HTR-8/SVneo (cell line): ENCODE measurements at places on chromosomes 1 and 21.

DNA sequence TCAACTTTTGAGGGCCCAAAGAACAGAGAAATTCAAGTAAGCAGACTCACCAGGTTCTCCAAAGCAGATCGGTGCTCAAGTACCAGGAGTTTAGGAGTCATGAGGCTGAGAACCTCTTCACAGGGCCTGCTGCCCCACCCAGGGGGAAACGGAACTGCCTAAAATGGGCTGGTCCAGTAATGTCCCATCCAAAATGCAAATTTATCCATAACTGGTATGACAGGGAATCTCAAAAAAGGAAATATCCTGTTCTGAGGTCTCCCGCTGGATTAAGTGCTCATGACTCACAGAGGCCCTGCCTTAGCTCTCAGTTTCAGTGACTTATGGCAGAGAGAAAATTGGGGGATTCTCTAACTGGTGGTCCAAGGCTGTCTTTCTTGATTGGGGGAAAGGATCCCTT lies 9.3 kb downstream of the SPRR2G start:
- DNase-seq = no peak

DNA sequence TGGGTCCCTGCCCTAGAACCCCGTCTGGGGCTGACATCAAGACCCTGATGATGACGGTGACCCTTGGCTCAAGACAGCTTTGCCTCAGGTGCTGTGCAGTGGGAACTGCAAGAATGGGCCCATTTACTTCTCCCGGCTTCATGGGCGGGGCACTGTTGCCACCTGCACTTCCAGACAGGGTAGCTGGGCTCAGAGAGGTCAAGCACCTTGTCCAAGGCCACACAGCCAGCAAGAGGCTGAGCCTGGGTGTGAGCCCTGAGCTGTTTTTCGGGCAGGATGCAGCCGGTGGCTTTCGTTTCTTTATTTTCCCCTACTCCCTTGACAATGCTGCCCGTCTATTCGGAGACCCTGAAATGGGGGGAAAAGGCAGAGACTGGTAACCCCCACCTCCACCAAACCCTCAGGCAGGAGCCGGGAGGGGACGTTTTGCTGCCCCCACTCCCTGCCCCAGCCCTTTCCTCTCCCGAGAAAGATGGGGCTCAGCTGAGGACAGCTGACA lies 91.7 kb downstream of the PRDM16 start:
- no peak for DNase-seq

GRCh38 chr1:198970916-198971315 lies 332.1 kb downstream of the PTPRC start:
- DNase-seq = no peak

GRCh38 chr1:182709855-182710254 lies 25.5 kb upstream of the RGS8 start:
- no peak for DNase-seq

- DNase-seq = no peak
Observed at GRCh38 chr1:57350610-57351009, 73.2 kb downstream of the DAB1 start.

DNA sequence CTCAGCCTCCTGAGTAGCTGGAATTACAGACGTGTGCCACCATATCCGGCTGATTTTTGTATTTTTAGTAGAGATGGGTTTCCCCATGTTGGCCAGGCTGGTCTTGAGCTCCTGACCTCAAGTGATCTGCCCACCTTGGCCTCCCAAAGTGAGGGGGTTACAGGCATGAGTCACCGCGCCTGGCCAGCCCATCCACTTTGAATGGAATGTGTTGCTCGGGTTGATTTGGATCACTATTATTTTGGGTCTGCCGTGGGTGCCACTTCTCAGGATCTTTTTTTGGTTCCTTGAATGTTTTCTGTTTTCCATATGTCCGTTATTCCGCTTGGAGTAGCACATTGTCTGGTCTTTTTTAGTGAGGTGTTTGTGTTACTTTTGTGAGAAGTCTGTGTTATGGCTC lies 17.0 kb downstream of the PCNT start:
- no peak for DNase-seq

DNA sequence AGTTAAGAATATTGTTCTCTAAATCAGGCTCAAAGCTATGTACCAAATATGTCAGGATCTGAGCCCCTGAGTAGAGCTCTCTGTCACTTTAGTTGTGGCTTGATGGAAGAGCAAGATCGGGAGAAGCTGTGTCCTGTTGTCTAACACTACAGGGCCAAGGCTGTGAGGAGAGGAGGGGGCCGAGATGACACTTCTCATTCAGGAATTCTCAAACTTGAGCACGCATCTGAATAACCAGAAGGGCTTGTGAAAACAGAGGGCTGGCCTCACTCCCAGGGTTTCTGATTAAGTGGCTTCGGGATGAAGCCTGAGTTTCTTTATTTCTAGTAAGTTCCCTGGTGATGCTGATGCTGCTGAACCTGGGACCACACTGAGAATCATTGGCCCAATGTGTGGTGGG lies 209.2 kb upstream of the DAB1 start:
- no peak for DNase-seq

- no peak for DNase-seq
Observed at GRCh38 chr21:35298757-35299156, 249.7 kb upstream of the RUNX1 start.

GRCh38 chr1:53023546-53023945 lies 38.5 kb upstream of the PODN start:
- DNase-seq = no peak

GRCh38 chr1:201489643-201490261 lies 17.2 kb downstream of the CSRP1 start:
- no peak for DNase-seq

DNA sequence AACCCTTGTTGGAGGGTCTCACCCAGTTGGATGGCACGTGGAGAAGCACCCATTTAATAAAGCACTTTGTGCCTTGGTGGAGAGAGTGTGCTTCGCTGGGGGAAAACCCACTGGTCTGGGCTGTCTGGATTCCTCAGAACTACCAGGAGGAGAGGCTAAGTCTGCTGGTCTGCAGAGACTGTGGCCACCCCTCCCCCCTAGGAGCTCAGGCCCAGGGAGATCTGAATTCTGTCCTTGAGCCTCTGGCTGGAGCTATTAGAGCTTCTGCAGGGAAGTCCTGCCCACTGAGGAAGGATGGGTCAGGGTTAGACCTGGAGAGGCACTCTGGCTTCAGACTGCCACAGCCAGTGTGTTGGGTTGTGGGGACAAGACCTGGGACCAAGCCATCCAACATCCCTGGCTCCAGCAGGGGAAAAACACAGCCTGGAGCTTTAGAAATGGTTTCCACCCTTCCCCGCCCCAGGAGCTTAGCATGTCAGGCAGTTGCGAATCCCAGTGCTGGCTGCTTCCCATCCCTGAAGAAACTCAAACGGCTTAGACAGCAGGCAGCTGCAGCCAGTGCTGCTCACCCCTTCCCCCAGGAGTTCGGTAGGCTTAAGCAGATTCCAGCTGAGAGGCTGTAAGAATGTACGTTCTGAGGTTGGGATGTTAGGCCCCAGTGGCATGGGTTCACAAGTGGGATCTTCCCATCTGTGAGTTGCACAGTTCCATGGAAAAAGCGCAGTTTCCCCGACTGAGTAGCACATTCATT lies 288.3 kb downstream of the TGFB2 start:
- no peak for DNase-seq

DNA sequence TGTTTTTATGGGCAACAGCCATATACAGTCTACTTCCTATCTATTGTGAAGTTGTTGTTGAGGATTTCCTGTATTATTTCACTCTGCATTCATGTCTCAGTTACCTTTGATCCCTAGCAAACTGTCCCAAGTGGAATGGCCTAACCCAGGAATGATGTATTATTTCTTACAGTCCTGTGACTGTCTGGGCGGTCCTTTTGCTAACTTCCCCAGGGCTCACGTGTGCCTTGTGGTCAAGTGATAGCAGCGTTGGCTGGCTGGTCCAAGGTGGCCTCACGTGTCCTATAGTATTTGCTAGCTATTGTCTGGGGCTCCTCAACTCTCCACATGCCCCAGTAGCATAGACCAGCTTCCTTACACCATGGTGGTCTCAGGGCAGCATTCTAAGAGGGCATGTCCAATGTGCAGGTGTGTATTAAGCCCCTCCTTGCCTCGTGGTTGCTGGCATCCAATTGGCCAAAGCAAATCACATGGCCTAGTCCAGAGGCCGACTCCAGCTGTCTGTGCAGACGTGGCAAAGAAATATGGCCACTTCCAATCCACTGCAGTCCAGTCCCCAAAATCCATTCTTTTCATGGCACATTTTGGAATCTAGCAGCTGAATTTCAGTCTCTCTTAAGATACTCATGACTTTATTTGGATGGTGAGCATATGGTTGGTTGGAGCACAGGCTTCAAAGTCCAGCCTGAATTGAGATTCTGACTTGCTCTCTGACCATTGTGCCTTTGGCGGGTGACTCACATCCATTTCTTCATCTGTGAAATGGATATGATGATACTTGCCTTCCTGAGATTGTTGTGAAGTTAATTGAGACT lies 94.1 kb downstream of the GALNT2 start:
- no peak for DNase-seq

GRCh38 chr1:209642816-209643215 lies 9.4 kb downstream of the LAMB3 start:
- no peak for DNase-seq

- no peak for DNase-seq
Observed at GRCh38 chr1:35173909-35174540, 18.9 kb downstream of the SFPQ start.

GRCh38 chr1:110498270-110498669 lies 20.7 kb downstream of the KCNA10 start:
- DNase-seq = no peak

- DNase-seq = no peak
Observed at GRCh38 chr1:47950471-47950870, 46.7 kb downstream of the TRABD2B start.

DNA sequence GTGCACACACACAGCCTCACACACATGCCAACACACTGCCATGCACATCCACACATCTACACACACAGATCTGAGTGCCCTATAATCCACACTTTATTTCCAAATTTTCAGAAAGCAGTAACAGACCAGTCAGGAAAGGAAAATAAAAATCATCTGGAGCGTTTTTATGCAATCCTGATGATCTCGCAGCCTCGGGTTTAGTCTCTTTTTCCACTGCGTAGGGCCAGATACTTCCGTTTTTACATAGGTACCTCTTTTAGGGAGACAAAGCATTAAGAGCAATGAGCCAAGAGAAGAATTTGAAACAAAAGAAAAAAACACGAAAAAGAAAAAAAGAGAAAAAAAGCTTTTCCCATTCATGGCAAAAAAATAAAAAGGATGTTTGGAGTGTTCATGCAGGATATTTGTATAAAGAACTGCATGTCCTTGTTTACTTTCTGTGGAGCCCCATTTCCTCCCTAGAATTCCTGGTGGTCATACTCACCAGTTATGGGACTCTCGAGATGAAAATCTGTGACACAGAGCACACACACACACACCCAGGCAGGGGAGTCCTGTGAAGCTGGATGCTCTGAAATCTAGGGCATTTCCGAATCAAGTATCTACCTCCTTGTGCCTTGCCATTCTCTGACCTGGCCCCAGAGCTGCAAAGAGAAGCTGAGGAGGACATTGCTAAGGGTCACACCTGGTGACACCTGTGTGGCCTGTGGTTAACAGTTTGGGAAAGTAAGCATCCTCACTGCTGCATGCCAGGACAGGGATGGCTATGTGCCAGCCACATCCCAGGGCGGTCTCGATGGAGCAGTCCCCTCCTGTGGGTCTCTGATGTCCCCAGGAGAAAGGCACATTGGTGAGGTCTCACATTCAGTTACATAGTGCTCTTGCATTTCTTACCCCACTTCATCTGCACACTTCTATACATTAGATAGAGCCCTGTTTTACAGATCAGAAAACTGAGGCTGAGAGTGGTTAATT lies 83.6 kb downstream of the RUNX1 start:
- DNase-seq = peak; percentile 32

DNA sequence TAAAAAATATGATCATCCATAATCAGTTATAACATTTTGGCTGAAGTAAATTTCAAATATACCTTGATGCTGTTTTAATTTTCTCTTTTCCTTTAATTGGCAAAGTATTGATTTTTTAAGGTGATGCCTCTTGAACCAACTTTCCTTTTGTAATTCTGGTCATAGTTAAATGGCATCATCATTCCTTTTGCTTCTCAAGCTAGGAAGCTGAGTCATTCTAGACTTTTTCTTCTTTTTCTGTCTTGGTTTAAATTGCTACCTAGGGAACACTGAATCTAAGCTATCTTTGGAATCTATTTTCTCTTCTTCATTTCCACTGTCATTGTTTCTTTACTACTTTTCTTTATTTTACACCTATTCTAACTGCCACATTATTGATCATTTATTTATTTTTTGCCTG lies 162.7 kb downstream of the HMCN1 start:
- no peak for DNase-seq

DNA sequence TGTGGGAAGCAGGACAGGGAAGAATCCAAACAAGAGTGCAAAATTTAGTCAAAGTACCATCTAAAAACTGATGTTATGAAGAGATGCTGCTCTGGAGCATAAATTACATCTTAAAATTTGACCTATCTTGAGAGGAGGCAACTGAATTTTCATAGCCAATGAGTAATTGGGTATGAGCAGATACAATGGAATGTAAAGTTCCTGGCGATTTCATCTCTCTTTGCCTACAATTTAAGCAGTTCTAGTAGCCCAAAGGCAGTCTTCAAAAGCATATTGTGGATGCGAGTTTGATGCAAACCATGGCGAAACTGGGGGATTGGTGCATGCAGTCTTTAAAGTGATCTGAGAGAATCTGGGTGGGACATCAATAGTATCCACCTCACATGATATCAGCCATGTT lies 1265.9 kb downstream of the BRINP3 start:
- no peak for DNase-seq

- DNase-seq = no peak
Observed at GRCh38 chr1:158830904-158831507, at the start of gene MNDA. TSS of gene MNDA (plus strand) at chr1:158831351. CDS start at chr1:158842154, 10,803 bp downstream.

DNA sequence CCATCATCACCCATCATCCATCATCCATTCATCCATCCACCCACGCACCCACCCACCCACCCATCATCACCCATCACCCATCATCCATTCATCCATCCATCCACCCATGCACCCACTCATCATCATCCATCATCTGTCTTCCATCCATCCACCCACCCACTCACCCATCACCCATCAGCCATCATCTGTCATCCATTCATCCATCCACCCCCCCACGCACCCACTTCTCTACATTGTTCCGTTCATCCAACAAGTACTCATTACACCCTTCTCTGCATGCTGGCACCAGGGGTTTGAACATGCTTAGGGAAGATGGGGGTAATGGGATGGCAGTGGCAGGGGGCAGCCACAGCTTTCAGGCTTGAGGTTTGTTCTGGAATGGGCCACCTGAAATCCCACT lies 82.1 kb downstream of the ADARB1 start:
- no peak for DNase-seq

DNA sequence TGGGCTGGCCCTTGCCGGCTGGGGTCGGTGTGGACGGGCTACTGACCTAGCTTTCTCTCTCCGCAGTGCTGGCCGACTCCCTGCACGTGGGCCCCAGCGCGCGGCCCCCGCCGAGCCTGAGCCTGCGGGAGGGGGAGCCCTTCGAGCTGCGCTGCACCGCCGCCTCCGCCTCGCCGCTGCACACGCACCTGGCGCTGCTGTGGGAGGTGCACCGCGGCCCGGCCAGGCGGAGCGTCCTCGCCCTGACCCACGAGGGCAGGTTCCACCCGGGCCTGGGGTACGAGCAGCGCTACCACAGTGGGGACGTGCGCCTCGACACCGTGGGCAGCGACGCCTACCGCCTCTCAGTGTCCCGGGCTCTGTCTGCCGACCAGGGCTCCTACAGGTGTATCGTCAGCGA lies 34.9 kb downstream of the PTGFRN start:
- DNase-seq = no peak

- no peak for DNase-seq
Observed at GRCh38 chr1:232327899-232328298, 302.0 kb downstream of the SIPA1L2 start.
